GM19239 (cell line): ENCODE measurements at places on chromosomes 6 and 20.

DNA sequence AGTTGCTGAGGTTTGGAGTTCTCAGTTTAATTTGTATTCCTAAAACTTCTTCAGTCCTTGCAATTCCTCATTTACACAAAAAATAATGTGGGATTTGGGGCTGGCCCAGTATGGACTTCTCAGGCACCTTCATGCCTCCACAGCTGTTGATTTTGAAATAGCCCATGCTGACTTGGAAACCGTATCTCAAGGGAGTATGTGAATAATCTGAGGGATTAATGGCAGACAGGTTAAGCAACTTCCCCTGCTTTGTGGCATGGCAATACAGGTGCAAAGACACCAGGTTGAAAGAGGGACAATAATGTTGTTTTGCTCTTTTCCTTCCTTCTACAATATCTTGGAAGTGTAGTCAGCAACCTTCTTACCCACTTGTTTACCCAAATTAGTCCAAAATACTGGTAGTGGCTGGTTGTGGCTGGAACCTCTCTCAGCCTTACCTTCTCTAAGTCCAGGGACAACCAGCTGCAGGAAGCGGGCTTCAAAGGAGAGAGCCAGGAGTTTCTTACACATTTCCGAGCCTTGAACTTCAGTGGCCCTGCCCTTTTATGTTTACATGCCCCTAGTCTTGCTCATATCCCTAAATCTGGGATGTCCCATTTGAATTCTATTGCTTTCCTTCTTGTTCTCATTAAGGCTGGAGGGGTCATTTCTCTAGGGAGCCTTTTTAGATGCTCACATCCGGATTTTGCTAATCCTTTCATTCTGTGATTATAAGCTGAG is 44.1 kb upstream of the ADGRF1 start:
- no peak for DNase-seq

GRCh38 chr6:48747040-48747439 is 636.0 kb upstream of the PTCHD4 start:
- no peak for DNase-seq

- DNase-seq = no peak
Observed at GRCh38 chr6:107140581-107140980, 25.3 kb upstream of the BEND3 start.

DNA sequence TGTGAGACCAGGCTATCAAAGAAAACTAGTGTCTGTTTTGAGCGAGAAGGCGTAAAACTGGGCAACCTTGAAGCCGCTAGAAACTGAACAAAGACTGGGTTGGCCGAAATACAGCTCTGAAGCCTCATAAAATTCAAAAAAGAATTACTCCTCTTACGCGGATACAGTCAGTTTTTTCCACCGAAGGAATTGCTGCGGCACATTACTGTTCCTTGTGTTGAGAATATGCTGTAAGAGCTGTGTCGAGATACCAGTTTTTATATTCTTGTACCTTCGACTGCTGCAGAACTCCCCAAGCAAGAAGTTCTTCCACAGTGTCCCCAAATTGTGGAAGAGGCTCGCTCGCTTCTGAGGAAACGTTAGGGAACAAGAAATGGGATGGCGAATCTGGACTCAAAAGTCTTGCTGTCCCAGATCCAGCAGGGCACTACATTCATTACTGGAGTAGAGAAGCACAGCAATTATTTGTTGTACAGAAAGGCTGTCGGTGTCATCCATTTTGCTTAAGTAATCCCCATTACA is 523 bp upstream of the COX7A2 start:
- DNase-seq = no peak

- no peak for DNase-seq
Observed at GRCh38 chr6:150565945-150566344, 33.7 kb upstream of the PLEKHG1 start.

- no peak for DNase-seq
Observed at GRCh38 chr6:33276864-33277662, at the start of gene B3GALT4. Gene B3GALT4, plus strand, starts transcription at chr6:33277123. Its CDS starts 297 bp downstream, at chr6:33277420.

- DNase-seq = no peak
Observed at GRCh38 chr20:61809006-61809770, 256.5 kb downstream of the TAF4 start.

DNA sequence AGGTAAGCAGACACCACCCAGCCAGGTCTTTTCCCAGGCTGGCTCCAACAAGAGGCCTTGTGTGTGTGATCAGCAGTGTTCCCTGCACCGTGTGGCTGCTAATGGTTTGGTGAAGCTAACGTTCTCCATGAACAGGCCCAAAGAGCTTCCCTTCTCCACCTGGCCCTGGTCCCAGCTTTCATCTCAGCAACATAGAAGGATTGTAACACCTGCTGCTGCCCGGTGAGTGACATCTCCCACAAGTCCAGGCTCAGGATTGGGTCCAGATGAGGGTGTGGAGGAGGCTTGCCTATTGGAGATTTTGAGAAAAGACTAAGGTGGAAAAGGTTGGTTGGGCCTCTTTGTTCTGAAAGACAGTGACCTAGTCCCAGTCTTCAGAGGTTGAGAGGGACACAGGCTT is 89.6 kb downstream of the TMEM242 start:
- DNase-seq = no peak

DNA sequence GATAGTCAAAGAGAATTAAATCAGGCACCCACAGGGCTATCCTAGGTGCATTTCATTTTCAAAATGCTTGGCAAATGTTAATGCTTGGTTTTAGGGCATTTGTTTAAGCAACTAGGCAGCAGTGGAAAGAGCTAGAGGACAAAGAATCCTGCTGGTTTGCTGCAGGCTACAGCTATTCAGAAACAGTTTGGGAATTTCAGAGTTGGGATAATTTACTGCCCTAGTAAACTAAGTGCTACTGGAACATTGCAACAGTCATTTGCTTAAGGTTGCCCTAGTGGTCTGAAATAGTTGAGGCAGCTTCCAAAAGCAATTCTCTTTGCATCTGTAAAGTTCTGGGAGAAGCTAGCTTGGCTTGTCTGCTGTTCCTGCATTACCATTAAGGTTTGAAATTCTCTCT is 312.7 kb downstream of the LAMA2 start:
- no peak for DNase-seq

DNA sequence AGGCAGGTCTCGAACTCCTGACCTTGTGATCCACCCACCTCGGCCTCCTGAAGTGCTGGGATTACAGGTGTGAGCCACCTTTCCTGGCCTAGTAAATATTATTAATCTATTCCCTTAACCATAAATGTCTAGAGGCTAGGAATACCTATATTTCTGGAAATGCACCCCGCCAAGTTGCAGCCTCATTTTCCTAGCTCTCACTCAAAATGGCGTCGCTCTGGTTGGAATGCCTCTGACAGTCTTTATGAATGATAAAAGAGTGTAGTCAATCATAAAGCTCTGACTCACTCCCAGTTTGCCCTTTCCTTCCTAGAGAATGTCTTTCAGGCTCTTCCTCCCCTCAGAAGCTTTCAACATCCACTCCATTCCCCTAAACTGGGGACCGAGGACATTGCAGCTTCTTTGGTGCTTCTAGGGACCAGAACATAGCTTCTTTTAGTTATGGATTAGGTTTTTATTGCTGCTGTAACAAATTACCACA is 14.1 kb upstream of the TRIM26 start:
- no peak for DNase-seq

DNA sequence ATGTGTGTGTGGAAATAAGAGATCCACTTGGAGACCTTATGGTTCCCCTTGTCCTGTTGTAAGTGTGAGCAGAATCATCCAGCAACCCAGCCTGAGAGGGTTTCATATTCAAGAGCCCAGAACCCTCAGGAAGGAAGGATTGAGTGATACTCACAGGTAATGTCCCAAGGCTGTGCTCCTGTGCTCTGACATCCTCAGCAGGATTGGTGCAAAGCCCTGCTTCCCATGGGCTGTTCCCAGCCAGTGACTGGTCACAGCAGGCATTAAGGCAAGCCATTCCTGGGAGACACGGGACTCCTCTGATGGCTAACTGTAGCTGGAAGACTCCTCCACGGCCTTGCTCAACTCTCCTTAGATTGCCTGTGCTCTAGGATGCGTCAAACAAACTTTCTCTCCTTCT is 33.8 kb upstream of the HLA-G start:
- no peak for DNase-seq

DNA sequence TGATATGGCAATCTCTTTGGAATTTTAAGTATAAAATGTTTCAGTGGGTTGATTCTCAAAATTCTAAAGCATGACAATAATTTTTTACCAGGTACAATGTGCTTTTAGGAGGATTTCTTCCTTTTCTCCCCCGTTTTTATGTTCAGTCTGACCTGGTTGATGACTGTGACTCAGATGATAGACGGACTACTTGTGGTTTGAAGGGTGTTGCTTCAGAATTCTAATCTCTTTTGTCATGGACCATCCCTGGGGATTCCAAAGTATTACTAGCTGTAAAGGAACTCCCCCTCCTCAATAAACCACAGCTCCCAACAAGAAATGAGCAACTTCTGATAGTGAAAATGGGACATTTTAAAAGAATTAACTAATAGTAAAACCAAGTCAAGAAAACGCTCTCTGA is 34.9 kb upstream of the TNFAIP3 start:
- DNase-seq = no peak

- no peak for DNase-seq
Observed at GRCh38 chr20:20462185-20462584, 94.3 kb downstream of the INSM1 start.

DNA sequence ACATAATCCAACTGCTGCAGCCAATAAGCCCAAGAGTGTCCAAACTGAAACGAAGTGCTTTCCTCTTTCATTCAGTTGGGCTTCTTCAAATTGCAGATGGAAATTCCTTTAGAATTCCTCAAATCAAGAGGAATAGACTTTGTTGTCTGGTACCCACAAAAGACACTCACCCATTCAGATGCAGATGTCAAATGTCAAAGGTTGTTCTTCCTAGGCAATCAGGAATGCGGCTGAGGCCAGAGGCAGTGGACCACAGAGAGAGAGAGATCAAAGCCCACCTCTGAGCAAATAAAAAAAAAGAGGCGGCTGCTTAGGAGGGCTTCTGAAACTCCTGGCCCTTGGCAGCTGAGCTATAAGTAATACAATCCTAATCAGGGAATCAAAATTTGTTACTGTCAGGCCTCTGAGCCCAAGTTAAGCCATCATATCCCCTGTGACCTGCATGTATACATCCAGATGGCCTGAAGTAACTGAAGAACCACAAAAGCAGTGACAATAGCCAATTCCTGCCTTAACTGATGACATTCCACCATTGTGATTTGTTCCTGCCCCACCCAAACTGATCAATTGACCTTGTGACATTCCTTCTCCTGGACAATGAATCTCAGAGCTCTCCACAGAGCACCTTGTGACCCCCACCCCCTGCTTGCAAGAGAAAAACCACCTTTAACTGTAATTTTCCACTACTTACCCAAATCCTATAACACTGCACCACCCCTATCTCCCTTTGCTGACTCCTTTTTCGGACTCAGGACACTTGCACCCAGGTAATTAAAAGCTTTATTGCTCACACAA is 303.0 kb upstream of the GJE1 start:
- no peak for DNase-seq

- DNase-seq = no peak
Observed at GRCh38 chr20:11270566-11270965, 596.8 kb upstream of the JAG1 start.

DNA sequence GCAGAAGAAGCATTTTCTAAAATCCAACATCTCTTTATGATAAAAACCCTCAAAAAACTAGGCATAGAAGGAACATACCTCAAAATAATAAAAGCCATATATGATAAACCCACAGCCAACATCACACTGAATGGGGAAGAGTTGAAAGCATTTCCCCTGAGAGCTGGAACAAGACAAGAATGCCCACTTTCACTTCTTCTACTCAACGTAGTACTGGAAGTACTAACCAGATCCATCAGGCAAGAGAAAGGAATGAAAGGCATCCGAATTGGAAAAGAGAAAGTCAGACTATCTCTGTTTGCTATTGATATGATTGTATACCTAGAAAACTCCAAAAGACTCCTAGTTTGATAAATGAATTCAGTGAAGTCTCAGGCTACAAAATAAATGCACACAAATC is 7.9 kb upstream of the CDK19 start:
- DNase-seq = no peak

GRCh38 chr20:64093013-64093503 is 8.9 kb upstream of the LKAAEAR1 start:
- no peak for DNase-seq

GRCh38 chr6:12092762-12093161 is 80.7 kb downstream of the HIVEP1 start:
- DNase-seq = no peak

- no peak for DNase-seq
Observed at GRCh38 chr20:32164984-32165735, 42.4 kb downstream of the PLAGL2 start.

GRCh38 chr6:155340464-155341129 is 26.3 kb upstream of the TFB1M start:
- no peak for DNase-seq

DNA sequence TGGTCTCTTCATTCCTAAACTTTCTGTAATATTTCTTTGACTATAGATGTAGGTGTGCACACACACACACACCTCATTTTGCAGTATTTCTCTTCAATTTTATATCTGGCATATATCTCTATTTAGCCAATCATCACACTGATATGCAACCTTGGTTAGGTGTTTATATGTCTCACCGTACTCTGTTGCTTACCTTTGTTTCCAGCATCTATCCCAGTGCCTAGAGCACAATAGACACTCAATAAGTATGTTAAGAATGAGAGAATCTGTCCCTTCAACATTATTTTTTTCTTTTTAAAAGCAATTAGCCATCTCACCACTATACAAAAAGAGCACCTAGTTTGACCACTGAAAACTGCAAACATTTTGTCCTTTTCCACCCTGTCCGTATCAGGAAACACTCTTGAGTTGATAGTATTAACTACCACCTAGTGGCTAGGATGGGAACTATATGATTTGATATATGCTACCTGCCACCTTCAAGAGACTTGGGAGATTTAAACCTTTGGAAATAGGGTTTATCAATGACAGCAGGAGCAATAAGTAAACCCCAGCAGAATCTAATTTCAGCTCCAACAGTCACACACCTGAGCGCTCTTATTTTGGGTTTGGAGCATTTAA is 48.7 kb upstream of the RSPO3 start:
- no peak for DNase-seq

DNA sequence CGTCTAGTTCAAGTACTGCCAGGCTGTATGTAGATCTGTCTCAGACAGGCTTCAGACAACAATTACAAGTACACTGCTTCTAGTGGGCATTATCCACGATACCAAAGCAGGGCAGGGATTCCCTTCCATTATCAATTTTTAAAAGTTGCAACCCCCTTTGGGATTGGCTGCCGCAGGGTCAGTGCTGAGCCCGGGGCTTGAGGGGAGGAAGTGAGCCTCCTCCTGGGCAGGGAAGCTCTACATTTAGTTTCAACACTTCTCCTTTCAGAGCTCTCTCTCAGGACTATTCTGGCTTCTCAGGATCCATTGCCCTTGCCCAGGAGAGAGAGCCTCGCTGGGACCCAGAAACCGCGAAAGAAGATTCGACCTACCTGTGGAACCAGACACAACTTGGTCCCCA is 1.5 kb downstream of the HTR1B start:
- no peak for DNase-seq

- DNase-seq = no peak
Observed at GRCh38 chr6:131107151-131107550, 28.1 kb upstream of the AKAP7 start.
